ENCODE measurements at places on chromosomes 16 and 17.

DNA sequence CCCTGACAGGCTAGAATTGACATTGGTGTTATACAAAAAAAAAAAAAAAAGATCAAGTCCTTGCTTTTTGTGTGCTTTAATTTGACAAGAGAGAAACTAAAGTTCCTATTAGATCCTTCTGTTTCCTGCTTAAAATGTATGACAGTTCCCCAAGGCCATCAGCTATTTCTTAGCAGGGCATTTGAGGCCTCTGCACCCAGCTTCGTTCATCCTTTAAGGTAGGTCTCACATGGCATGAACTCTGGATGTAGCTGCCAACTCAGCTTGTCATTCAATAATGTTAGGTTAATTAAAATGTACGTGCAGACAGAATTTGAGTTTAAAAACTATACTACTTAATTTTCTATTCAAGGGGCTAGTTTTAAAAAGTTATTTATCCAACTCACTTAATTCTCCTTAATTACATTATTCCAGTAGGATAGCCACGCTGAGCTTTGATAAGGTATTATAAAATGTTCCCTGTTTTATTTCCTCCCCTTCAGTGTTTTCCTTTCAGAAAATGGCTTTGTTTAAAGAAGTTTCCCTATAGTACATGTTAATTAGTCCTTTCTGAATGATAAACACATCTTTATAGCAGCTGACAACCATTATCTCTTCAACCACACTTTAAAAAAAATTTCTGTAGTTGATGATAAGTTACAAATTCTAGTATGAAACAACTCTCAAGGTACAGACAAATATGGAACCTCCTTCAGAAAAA lies 1.2 kb upstream of the RFFL start:
- no peak for DNase-seq

DNA sequence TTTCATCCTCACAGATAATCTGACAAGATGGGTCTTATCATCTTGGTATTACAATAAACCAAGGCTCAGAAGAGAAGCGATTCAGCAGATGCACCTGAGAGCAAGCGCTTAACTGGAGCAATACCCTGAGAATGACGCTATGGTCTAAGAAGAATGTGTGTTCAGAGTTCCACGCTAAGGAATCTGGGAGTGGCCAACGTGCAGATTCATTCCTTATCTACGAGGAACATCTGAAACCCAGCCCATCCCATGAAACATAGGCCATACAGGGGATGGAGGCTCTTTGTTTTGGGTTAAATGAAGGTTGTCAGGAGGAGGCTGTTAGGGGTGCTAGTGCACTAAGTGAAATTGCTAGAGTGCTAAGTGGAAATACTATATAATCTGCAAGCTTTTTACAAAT lies 28.5 kb upstream of the KDM8 start:
- DNase-seq: no peak

DNA sequence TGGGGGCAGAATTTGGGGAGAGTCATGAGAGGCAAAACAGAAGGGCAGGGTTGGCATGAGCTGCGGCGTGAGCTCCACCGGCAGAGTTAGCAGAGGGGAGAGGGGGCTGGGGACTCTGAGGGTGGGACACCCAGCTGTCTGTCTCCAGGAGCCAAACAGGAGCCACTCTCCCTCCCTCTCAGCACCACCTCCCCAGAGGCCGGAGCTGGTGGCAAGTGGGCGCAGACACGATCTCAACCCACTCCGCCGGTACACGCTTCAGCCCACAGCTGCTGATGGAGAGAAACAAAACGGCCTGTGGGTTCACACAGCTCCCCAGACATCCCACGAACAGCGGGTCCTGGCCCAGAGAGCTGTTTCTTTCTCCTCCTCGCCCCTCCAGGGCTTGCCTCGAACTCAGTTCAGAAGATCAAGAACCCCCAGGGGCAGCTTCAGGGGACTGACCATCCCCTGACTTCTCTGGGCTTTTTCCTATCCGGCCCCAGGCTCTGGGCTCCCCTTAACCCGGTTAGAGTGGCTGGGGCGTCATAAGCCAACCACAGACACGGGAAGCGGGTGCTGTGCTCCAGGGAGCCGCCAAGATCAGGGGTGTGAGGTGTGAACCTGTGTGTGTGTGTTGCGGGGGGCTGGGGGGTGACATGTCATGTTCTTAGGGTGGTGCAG lies 7.6 kb downstream of the RHBDF2 start:
- DNase-seq: no peak

DNA sequence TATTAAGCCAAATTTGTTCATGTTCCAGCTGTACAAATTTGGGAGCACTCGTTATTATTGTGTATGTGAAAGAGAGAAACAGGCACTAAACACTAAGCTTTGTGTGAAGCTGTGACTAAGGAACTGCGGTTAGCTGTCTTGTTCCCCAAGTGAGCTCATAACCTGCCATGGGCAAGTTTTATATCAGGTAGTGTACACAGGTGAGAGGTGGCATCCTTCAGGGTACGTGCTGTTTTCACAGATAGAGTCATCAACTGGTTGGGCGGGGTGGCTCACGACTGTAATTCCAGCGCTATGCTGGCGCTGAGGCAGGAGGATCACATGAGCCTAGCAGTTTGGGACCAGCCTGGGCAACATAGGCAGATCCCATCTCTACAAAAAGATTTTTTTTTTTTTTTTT lies 2.8 kb downstream of the DNAJA3 start:
- no peak for DNase-seq

GRCh38 chr17:79003661-79004411 lies 5.7 kb downstream of the CANT1 start:
- no peak for DNase-seq

DNA sequence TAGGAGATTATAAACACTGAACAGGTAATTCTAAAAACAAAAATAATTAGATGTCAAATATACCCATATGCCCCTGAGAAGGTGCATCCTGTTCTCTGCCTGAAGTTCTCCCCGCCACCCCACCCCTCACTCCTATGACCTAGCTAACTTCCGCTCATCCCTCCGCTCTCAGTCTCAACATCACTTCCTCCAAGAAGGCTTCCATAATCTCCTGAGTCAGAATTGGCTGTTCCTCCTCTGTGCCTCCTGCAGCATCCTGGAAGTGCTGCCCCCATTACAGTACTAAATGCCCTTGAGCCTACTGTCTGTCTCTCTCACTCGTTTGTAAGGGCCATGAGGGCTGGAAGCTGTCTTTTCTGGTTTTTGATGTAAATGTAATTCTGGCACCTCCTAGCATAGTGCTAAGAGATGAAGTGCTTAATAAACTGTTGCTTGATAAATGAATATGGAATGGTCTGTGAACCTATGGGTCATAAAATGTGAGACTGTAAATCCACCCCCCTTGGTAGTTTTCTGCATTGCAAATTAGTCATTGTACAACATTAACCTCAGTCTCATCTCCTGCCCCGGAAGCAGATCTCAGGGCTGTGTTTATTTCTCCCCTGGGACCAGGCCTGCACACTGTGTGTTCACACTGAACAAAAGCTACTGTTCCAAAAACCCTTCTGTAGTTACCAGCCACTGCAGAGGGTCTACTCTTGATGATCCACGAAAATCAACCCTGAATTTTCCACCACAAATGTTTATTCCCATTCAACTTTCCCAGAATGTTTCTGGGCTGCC lies 3.9 kb upstream of the MYO1D start:
- DNase-seq: no peak

DNA sequence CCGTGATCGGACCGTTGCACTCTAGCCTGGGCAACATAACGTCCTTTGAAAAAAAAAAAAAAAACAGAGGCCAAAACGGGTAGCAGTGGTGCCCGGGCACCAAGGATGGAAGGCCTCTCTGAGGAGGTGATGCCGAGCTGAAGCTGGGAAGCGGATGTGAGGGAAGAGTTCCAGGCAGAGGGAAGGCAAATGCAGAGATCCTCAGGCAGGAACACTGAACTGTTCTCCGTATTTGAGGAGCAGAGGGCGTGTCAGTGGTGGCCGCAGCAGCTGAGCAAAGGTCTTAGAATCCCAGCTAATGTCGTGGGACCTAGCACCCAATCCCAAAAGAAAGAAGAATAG lies 656 bp upstream of the KCTD13 start:
- DNase-seq: no peak

DNA sequence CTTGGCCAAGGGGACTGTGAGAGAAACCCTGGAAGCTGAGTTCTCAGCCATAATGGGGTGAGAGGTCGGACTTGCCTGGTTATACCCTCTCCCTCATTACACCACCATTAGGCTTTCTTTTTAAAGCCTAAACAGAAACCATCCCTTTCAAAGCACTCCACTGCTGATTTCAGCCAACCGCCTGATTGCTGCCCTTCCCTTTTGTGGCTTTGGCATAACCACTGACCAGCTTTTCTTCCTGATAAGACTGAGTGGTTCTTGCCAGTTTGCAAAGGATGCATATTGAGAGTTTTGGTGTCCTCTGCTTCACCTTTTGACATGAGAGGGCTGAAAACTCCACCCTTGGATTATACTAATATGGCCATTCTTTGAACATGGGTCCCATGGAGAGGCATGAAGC lies 308.2 kb upstream of the GOT2 start:
- no peak for DNase-seq

- no peak for DNase-seq
These were observed 42.8 kb downstream of the ADCY7 start for GRCh38 chr16:50309156-50309526.

DNA sequence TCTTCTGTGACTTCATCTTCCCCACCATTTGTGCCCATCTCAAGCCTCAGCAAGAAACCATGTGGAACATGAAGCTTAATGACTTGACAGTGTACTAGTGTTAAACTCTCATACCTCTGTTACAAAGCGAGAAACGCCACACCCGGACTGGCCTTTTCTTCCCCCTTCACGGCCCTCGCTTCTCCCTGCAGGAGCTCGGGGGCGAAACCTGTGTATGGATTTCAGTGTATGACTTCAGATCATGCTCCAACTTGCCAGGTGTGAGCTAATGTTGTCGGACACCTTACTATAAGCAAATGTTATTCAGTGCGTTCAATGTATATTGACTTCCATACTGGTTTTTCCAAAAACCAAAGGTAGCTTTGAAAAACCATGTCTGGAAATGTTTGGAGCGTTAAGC lies 20.1 kb upstream of the SLC5A11 start:
- no peak for DNase-seq

DNA sequence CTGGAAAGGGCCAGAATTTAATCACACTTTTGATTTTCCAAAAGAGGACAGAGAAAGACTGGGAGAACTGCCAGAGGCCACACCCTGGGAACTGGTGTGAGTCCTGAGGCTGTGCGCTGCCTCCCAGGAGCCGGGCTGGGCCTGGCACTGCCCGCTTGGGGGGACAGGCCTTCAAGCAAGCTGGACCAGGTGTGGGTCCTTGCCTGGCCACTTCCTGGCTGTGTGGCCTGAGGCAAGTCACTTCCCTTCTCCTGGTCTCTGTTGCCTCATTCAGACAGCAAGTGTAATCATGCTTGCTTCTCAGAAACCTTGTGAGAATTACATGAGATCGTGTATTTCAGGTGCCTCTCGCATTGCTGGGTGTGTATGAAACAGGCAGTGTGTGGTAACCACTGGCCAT lies 143.0 kb downstream of the SNX29 start:
- DNase-seq: no peak

GRCh38 chr16:73204359-73205152 lies 156.6 kb upstream of the ZFHX3 start:
- no peak for DNase-seq

DNA sequence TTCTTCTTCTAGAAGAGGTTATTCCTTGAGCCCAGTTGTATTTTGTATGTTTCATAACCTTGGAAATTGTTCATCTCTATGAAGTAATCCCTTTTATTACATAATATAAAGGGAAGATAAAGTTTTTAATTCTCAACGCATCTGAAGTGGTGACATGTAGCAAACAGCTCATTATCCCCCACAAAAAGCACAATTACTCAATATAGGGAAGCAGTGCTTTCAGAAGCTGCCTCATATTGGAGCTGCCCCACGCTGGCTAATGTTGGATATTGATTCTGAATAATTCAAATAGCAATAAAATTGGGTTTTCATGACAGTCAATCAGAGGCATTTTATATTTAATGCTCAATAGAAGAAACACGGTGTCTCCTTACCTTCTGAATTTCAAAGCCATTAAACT lies 604.3 kb upstream of the RBFOX1 start:
- DNase-seq: no peak

DNA sequence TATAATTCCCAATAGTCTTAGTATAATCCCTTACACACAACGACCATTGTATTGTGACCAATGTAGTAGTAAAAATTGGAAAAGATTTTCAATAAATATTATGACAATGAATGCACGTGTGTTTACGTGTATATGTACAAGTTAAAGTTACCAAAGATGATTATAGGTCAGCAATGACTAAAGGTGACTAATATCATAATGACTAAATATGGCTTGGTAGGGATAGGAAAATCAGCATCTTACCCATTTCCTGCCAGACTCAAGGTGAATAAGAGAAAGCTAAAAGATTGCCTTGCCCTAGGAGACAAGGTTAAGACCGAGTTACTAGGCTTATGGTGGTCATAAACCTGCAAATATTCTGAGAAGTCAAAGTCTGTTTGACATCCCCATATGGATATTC lies 34.4 kb downstream of the CPD start:
- no peak for DNase-seq

- no peak for DNase-seq
These were observed 3.3 kb downstream of the GCGR start for GRCh38 chr17:81807210-81807719.

- no peak for DNase-seq
These were observed 914 bp downstream of the MAP1LC3B start for GRCh38 chr16:87392821-87393679.

DNA sequence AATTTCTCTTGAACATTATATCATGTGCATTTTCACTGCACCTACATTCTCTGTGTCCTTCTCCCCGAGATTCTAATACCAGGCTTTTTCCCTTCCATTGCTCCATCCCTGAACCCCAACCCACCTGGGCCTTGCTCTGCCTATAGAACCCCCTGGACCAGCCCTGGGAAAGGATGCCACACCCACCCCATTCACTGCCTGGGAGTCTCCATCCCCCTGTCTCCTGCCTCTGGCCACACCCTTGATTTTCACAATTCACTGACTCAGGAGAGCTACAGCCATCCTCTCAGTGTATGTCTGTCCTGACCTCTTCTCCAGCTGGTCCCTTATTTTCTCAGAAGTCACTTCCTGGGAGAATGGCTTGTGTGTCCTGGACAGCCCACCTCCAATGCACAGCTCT lies 27.9 kb upstream of the NGFR start:
- no peak for DNase-seq

DNA sequence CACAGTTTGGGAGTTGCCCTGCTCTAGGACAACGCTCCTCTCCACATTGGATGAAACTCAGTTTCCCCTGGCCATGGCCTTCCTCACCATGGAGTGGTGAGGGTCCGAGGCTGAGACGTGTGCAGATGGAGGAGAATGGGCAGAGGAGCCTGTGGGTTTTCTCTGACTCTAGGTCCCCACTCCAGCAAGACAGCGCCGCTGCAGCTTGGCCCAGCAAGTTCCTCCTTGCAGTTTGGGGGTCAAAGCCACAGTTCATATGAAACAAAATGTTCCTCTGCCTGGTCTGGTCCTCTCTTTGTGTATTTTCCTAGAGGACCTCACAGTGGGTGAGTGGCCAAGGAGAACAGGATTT lies 2.3 kb downstream of the C16orf54 start:
- DNase-seq: no peak

DNA sequence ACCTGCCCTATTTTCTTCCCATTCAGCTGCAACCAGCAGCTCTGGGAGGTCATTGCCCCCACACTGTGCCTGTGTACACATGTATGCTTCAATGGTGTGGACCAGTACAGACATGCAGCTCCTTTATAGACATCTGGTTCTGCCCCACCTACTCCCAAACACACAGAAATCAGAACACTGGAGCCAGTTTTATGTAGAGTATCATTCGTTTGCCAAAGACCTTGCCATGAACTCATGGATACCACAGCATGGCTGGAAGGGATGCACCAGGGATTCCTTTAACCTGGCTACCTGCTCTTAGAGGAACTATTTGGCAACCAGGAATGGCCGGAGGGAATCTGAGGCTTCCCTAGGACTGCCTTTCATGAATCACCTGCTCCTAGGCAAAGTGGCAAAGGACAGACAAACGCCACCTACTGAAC lies 60.4 kb downstream of the ZFHX3 start:
- DNase-seq: no peak

Data from NCI-H187 (cell line).